Activated CD8-positive, alpha-beta memory T cell treated with anti-CD3 and anti-CD28 coated beads, Interleukin-2, amount 10 ng/mL, durations not matched to agents 7 days and 5 days (primary cell): ENCODE measurements at places on chromosomes 11 and 22. TPM values are rescaled to one million over a fixed set of nuclear protein-coding genes. Genes with fewer than 3 reads are reported as not detected.

DNA sequence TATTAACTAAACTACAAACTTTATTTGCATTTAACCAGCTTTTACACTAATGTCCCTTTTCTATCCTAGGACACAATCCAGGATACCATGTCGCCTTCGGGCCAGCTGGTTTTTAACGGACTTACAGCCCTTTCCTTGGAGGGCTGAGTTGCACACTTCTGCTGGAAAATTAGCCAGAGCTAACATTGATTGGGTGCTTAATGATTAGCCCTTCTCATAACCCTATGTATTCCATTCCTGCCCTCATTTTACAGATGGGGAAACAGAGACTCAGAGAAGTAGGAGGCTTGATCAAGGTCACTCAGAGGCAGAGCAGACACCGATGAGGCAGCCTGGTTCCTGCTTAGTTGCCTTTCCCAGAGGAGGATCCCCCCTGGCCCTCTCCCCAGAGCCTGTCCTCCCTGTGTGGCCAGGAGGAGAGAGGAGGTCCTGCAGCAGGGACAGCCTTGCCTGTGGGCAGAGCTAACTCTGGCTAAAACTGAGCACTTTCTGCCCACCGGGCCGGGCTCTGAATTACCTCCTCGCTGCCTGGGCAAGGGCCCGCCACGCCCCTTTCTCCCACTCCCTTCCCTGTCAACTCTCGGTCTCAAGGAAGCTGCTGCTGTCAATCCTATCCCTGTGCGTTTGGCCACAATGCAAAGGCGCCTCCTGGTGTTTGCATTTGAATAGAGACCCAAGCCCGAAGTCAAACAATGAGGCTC is 59.6 kb upstream of the PAX6 start:
- peak; percentile 41 for DNase-seq

GRCh38 chr11:1071571-1072115 is 3.0 kb upstream of the MUC2 start:
- DNase-seq, result no peak

DNA sequence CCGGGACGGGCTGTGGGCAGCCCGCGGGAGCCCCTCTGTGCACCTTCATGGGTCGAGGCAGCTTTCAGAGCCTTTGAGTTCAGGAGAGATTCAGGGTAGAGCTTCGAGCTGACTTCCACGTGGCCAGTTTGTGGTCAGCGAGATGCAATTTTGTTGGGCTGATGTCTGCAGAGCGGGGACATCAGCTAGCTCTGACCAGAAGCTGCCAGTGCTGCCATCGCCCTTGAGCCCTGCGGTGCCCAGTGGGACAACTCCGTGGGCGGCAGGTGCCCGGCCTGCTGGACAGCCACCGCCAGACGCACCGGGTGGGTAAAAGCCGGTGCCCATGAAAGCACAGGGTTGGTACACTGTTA is 719 bp downstream of the TALDO1 start:
- no peak for DNase-seq

CD3G gene
- 218 TPM for total RNA-seq
